ENCODE measurements at places on chromosomes 5 and 9.

- DNase-seq = no peak
Observed at GRCh38 chr9:131585375-131585774, 40.1 kb downstream of the PRRT1B start.

DNA sequence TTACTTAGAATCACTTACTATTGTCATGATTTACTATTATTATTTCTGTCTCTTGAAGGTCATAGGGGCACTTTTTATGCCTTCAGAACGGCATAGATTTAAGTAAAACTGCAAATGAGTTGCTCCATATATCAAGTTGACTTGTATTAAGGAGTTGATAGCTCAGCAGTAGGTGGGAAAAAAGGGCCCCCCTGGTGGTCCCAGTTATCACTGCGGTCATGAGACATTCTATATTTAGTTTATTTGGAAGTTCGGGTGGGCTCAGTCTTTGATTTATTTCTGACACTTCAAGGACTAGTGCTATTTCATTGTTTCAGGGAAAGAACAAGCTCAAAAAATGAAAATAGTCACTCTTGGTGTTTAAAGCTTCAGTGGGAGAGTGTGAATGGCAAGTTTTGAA, 159.3 kb downstream of the SLC24A2 start:
- no peak for DNase-seq

GRCh38 chr5:10601246-10602030, 37.6 kb downstream of the ANKRD33B start:
- no peak for DNase-seq

GRCh38 chr5:71841107-71841506, 122.0 kb downstream of the CARTPT start:
- no peak for DNase-seq

GRCh38 chr9:128275198-128276007, at the start of gene GOLGA2:
TSS of gene GOLGA2 (minus strand) at chr9:128276007. CDS start at chr9:128275976, 31 bp downstream.
- peak; percentile 84 for DNase-seq

DNA sequence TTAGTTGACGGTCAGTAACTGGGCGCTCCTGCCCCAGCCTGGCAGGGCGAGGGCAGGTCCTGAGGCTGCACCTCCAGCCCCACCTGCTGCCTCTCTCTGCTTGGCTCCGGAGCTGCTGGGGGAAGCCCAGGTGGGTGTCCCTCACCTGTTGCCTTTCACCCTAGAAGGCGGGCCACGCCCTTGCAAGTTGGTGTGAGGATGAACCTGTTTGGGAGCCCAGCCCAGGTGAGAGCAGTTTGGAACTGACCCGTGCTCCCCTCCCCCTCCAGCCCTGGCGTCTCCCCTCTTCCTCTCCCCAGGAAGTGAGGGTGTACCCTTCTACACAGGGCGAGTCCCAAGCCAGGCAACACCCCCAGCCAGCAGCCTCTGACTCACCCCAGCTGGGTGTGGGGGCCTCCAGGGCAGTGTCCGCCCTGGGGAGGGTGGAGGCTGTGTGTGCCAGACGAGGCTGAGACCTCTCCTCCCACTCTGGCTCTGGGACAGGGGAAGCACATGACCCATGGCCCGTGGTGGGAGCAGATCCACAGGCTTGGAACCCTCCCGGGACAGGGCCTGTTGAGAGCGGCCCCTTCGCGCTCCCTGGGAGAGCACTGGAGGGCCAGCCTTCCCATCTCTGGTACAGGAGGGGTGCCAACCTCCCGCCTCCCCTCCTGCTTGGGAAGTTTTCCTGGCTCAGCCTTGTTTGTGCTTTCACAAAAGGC, 10.4 kb downstream of the LRRC8A start:
- no peak for DNase-seq

DNA sequence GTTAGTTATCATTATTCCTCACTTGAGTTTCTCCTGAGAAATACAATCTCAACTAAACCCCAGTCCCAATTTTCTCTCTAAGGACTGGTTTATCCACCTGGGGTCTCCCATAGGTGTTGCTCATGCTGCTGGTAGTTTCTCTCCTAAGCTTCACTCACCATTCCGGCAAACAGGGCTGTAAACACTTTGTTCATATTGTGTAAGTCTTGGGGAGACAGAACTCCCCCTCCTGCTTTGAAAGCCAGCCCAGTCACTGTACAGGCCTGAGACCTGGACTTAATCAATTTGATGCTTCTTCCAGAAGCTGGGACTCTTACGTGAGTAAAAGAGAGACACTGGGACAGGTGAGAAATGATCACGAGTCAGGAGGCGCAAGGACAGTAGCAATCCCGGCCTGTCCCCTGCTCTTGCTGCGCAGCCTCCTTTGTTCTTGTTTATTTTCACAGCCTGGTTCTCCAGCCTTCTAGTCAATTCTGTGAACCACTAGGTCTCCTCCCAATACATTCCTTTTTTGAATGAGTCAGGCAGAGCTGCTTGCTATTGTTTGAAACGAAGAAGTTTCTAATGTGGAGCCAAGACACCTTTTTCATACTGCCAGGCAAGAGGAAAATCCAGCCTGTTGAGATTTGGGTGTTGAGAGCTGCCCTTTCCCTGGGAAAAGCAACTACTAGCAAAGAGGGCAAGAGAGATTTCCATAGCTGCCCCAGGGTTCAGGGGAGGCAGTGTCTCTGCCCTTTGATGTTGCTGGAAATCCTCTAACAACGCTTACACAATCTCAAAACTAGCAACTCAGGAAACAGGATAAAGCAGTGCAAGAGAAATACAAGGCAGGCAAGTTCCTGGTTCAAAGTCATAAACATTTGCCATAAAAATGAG, 9.2 kb upstream of the SHROOM1 start:
- no peak for DNase-seq

GRCh38 chr9:36456480-36457065, 56.5 kb upstream of the RNF38 start:
- DNase-seq = no peak

GRCh38 chr5:15914638-15915037, 265.0 kb downstream of the MARCHF11 start:
- no peak for DNase-seq

- no peak for DNase-seq
Observed at GRCh38 chr5:67878933-67879332, 336.6 kb upstream of the PIK3R1 start.

DNA sequence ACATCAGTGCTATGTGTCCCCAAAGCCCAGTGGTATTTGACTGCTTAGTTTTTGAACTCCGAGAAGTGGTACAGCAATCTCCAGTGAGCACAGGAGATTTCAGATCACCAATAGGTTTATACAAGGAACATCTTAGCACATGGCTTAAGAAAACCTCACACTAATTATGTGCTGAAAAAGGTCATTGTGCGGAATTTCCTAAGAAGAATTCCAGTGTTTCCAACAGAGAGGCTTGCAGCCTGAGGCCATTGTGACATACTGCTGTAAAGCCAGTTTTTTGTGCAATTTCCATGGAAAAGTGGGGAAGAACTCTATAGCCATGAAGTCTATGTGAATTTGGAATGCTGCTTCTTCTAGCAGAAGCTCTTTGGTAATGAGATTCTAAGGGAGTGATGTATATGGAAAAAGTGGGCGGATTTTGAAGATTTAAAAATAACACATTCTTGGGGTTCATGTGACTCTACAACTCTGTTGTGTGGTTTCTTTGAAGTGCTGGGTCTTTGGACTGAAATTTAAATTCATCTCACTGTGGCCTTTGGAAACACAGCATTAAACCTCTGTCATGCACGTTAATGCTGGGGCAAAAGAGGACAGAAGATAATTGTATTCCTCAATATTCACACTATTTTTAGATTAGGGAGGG, 110.5 kb upstream of the CD180 start:
- no peak for DNase-seq

DNA sequence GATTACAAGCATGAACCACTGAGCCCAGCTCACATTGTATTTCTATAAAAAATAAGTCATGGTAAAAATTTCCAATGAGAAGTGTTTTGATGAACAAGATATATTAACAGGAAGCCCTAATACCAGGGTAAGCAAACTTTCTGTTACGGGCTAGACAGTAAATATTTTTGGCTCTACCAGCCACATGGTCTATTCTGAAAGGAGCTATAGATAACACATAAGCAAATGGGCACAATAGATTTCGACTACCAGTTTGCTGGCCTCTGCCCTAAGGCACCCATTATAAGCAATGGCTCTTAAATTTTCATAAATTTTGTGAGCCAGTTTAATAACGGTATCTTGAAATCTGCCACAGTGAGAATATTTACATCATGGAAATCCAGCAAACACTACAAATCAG, 8.1 kb downstream of the UBQLN1 start:
- DNase-seq = no peak

DNA sequence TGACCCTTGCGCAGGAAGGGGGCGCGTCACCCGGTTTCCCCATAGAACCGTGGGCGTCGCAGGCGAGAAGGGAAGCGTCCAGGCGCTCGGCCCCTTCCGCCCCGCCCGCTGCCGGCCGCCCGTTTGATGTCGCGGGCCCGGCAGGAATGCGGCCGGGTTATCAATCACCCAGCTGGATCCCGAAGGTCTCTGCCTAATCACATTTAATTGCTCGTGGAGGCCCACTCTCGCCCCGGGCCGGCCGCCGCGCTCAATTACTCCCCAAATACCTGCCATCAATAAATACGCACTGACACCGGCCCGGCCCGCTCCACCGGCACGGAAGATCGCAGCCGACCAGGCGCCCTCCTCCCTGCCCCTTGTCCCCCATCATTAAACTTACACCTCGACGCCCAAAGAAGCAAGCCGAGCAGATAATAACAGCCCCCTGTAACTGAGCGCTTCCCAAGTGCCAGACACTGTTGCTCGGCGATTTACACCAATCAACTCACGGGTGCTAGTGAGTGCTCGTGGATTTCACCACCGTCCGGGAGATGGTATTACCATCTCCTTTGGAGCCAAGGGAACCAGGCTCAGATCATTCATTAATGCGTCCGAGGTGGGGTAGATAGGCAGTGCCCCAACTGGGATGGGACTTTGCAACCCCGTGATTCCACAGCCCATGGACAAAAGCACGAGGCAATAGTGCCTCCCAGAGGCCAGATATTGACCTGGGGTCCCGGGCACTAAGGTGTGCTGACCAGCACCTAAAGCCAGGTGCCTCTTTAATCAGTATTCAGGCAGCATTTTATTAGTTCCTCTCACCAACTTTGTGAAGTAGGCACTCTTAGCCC, 11.3 kb downstream of the MSX2 start:
- DNase-seq = no peak

GRCh38 chr5:58261605-58262004, 198.3 kb downstream of the PLK2 start:
- no peak for DNase-seq

DNA sequence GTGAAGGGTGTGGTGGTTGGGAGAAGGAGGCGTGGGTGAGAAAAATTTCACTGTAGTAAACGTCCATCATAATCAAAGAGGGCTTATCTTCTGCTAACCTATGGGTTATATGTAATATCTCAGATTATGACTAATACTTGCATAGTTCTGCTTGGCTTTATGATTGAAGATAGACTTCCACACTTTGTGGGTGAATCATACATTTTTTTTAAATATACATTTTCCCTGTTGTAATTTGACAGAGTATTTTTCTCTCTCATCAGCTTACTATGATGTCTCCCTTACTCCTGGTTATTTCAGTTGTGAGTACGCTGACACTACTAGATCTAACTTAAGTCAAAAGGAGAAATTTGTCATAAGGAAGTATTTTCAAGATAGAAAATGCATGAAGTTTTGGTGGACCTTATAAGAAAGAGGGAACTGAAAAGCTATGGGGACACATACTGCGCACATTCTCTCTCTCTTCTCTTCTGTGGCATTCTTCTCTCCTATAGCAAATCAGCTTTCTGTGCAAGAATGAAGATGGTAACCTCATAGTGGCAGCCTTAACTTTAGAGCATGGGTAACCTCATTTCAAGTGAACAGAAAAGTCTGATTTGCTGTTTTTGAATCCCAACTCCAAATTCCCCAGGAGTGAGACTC, 4.9 kb upstream of the JAK2 start:
- DNase-seq = no peak

DNA sequence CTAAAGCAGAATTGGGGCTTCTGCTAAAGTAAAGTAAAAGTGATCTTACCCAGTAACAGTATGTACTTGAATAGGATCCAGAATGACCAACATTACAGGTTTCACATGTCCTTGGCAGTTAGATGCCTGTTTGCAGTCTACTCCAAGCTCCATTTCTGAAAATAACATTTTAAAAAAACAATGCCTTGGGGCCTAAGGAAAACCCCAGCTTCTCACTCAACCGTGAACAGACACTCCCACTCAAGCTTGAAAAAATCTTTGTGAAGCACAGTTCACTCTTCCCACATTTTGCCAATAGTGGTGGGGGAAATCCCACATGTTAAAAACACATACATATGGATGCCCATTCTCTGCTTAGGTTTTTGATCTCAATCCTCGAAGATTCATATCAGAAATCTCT, 304.1 kb downstream of the ARRDC3 start:
- DNase-seq = no peak

DNA sequence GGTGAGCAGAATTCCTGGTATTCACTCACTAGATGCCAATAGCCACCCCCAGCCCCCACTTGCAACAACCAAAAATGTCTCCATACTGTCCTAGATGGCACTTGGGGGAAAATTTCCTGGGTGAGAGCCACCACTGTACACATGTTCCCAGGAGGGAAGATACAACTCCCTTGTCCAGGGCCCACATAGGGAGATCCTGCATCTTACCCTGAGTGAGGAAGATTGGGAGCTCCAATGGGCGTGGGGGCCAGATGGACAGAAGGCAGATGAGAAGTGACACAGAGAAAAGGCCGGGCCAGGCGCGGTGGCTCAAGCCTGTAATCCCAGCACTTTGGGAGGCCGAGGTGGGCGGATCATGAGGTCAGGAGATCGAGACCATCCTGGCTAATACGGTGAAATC, 12.3 kb upstream of the IPPK start:
- no peak for DNase-seq

DNA sequence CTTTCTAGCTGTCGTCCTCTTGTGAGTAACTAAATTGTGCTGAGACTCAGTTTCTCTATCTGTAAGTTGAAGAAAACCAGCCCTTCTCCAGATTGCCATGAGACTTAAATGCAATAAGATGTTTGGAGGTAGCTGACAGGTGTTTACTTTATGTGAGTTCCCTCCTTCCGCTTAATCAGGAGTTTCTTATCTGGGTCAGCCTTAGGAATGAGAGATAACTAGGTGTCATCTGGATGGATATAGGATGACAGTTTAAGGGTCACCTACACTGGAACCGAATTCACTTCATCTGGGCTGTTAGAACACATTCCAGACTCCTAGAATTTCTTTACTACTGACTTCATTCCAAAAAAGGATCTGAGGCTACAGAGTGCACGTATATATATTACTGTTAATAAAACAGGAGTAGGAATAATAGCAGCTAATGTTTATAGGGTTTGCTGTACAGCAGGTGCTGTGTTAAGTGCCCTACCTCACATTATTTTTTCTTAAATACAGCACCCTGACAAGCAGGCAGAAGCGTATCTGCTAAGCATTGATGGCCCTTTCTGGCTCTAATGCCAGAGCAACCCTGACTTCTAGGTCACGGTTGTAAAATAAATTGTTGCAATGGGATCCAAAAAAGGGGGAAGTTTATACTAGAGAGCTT, 30.0 kb upstream of the CPEB4 start:
- DNase-seq = no peak

GRCh38 chr5:138082033-138082432, 1.8 kb upstream of the WNT8A start:
- no peak for DNase-seq
